ENCODE measurements at places on chromosomes 13 and 19. TPM values are rescaled to one million over a fixed set of nuclear protein-coding genes. Genes with fewer than 3 reads are reported as not detected.

TSKS gene
- 0.32 TPM for total RNA-seq

PAK4 gene
- total RNA-seq, result 5.2 TPM

B3GLCT gene
- 4.4 TPM for total RNA-seq

INSR gene
- total RNA-seq, result 35.8 TPM

CPB2 gene
- not detected for total RNA-seq

GGN gene
- total RNA-seq, result 0.32 TPM

RSPH6A gene
- 0.16 TPM for total RNA-seq

CGB2 gene
- total RNA-seq, result not detected

KDELR1 gene
- 48.9 TPM for total RNA-seq

GAPDHS gene
- not detected for total RNA-seq

ISYNA1 gene
- 18.4 TPM for total RNA-seq

CYP2F1 gene
- total RNA-seq, result not detected

SGCG gene
- total RNA-seq, result 1.3 TPM

ZNF534 gene
- total RNA-seq, result 0.17 TPM

TBXA2R gene
- total RNA-seq, result 1.1 TPM

CGB5 gene
- total RNA-seq, result not detected

C13orf46 gene
- 0.47 TPM for total RNA-seq

C19orf67 gene
- total RNA-seq, result not detected

BTBD2 gene
- 55.0 TPM for total RNA-seq

PSG1 gene
- total RNA-seq, result under 0.01 TPM

ZNF709 gene
- total RNA-seq, result 3.2 TPM

GPC5 gene
- total RNA-seq, result not detected

OVOL3 gene
- not detected for total RNA-seq

C1QTNF9B gene
- 0.95 TPM for total RNA-seq

LGALS14 gene
- total RNA-seq, result not detected

ZNF737 gene
- 7.0 TPM for total RNA-seq

CEACAM7 gene
- not detected for total RNA-seq

ZNF536 gene
- 0.09 TPM for total RNA-seq

LSM14A gene
- 124 TPM for total RNA-seq

DAZAP1 gene
- total RNA-seq, result 30.9 TPM

IZUMO2 gene
- not detected for total RNA-seq

Measured in bronchial smooth muscle cell (primary cell).